Activated CD4-positive, alpha-beta T cell treated with anti-CD3 and anti-CD28 coated beads, Interleukin-2, amount 10 ng/mL, durations not matched to agents 7 days and 5 days (primary cell): ENCODE measurements at places on chromosomes 2 and 18. TPM values are rescaled to one million over a fixed set of nuclear protein-coding genes. Genes with fewer than 3 reads are reported as not detected.

DNA sequence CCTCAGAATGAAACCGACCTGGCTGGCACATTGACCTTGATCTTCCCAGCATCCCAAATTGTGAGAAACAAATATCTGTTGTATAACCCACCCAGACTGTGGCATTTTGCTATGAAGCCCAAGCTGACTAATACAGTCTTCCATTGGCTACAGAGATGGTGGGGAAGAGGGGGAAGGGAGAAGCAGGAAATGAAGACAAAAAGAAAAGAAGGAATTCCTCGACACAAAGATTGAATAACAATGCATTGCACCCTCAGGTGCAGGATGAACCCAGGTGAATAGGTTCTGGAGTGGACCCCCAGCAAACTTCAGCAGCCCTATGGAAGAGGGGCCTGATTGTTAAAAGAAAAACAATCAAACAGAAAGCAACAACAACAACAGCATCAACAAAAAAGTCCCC, 270.7 kb downstream of the FSIP2 start:
- no peak for DNase-seq

CSRNP3 gene
- total RNA-seq: not detected

DGUOK gene
- total RNA-seq: 64.1 TPM

GPR155 gene
- 33.3 TPM for total RNA-seq

TUBA4A gene
- total RNA-seq: 261 TPM

GRCh38 chr2:317501-318424, 29.9 kb upstream of the ALKAL2 start:
- DNase-seq: peak; percentile 12

DNA sequence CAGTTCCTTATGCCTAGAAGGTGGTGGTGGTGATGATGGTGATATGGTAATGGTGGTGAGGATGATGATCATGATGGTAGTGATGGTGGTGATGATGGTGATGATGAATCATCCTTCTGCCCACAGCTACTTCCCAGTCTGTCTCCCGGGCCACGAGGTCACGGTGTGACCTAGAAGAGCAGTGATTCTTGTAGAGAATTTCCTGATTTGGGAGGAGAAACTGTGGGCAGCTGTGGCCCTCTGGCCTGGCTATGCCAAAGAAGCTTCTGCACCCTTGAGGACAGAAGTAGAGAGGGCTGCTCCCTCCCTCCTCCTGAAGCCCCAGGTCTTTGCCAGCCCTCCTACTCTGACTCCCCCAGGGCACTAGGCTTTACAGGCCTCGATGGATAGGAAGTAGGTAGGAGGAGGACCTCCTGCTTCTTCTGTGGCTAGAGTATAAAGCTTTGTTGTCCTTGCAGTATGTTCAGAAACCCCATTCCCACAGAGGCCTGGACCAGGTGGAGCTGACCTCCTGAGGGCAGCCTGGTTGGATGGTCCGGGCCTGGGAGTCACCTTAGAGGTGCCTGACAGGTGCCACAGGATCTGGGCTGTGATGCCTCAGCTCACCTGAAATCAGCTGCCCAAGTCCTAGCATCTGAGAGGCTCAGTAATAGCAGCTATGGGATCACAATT, 57.9 kb upstream of the EPAS1 start:
- DNase-seq: no peak

DNA sequence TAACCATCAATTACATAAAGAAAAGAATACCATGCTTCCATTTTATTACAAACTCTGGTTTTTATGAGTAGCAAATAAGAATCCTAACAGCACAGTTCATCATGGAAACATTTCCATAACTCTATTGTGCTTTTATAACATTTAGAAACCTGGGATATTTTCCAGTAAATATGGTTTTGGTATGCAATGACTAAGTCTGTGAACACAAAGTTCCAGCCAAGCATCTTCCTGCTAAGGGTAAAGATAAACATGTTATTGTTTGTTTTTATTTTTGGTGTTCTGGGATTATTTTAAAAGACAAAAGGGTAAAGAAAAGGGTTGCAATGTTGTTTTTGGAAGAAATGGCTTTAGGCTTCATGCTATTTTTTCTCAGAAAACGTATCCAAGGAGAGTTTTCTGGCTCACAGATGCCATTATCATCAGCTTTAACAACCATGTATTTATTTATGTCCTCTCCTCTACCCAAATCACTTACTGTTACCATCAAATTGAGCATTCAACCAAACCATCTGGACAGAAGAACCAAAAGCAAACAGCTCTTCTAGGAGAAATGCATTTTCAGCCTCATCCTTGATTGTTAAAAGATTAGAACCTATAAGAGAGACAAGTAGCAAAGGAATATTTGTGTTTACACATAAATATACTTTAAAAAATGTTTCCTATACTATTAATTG, 116.0 kb downstream of the PLA2R1 start:
- DNase-seq: no peak

GRCh38 chr2:3654011-3654410, 4.0 kb upstream of the ALLC start:
- no peak for DNase-seq

GRCh38 chr2:61658841-61659780, 121.0 kb upstream of the XPO1 start:
- DNase-seq: no peak

CNPPD1 gene
- 79.8 TPM for total RNA-seq

DNA sequence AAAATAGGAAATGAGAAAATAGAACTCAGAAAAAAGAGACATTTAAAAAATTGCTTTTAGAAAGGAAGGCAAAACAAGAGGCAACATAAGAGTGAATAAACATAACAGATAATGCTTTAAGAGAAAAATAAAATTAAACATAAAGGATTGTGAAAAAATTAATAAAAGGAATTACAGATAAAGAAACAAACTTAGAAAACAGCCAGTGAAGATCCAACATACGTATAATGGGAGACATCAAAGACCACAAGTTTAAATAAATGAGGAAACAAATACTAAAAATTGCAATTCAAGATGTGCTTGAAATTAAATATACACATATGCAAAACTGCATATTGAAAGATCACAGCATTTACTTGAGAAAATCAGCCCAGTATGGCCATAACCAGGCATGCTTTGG, 448.9 kb downstream of the NBAS start:
- DNase-seq: no peak

DNA sequence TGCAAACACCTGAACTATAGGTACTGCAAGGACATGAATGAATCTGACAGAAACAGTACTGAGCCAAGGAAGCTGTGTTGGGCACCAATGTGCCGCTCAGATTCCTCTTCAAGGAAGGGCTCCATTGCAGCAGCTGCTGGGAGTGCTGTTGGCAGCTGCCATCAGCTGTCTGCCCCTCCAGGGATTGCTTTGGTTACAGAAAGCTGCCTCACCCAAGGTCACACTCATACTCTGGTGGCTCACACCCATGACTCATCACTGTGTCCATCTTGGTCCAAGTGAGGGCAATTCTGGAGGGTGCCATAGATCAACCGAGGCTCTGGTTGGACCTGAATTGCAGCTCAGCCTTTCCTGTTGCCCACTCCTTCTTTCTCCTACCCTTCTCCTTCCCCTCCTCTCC, 24.4 kb upstream of the TRPM8 start:
- DNase-seq: no peak

DNA sequence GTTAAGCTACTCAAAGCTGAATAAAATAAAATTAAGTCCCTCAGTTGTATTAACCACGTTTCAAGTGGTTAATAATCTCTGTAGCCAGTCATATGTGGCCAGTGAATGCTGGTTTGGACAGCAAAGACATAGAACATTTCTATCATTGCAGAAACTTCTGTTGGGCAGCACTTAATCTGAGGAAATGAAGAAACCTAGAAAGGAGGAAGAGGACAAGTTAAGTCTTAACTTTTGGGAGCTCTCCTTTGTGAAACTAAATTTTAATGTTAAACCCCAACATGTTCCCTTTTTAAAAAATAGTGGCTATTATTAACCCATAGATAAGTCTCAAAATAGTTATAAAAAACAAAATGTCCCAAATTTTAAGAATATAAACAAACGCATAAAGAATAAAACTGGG, 421.3 kb downstream of the ARHGAP15 start:
- DNase-seq: no peak

TSPYL6 gene
- not detected for total RNA-seq

GRCh38 chr2:28991021-28991420, 9.9 kb downstream of the TOGARAM2 start:
- no peak for DNase-seq

RAB11FIP5 gene
- total RNA-seq: 8.7 TPM

- no peak for DNase-seq
These were observed 1280.5 kb upstream of the CDH2 start for GRCh38 chr18:29457316-29457889.

CHMP1B gene
- total RNA-seq: 24.3 TPM

MFSD6 gene
- 42.3 TPM for total RNA-seq

- no peak for DNase-seq
These were observed 1.4 kb downstream of the IHH start for GRCh38 chr2:219059375-219059724.

DNA sequence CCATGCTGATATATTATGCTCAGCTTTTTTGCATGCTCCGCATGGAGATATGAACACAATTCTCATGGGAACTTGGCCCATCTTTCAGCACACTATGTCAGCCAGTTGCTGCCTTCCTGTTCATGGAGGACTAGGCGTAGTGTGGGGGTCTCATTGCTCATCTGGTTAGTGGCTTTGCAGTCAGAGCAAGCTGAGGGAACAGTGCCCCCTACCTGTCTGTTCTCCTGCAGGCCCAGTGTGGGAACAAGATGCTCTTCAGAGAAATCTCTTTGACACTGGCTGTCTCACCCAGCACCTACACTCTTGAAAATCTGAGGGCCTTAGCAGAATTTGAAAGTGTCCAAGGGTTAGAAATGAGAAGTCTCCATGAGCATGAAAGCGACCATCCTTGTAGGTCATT, 47.1 kb downstream of the SPTBN1 start:
- peak; percentile 34 for DNase-seq

DNA sequence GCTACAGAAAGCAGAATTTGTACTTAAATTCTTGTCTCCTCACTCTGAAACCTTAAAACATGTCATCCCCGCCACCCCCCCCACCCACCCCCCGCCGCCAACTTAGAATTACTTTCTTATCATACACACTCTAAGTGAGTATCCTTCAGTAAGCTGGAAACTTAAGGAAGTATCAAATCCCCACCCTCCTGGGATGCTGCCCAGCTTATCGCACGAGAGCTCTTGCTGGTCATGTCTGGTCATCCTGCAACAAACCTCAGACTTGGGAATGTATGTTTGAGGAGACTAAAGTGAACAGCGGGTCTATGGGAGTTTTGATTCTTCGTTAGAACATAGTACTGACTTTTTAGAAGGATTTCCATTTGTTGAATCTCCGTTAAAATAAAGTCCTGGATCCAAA, 203.3 kb downstream of the PTGR3 start:
- no peak for DNase-seq

DNA sequence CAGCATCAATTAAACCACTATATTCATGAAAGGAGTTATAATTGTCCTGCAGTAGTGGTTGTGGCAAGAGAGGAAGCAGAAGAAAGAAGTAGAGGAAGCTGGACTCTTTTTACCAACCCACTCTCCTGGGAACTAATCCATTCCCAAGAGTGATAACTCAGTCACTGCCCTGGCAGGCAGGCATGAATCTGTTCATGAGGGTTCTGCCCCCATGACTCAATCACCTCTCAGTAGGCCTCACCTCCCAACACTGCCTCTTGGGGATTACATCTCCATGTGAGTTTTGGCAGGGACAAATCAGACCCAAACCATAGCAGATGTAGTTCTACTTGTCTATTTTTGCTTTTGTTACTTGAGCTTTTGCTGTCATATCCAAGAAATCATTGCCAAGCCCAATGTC, 232.7 kb upstream of the MAP2 start:
- no peak for DNase-seq

GRCh38 chr2:54439582-54439981, 16.5 kb upstream of the SPTBN1 start:
- DNase-seq: no peak

DNA sequence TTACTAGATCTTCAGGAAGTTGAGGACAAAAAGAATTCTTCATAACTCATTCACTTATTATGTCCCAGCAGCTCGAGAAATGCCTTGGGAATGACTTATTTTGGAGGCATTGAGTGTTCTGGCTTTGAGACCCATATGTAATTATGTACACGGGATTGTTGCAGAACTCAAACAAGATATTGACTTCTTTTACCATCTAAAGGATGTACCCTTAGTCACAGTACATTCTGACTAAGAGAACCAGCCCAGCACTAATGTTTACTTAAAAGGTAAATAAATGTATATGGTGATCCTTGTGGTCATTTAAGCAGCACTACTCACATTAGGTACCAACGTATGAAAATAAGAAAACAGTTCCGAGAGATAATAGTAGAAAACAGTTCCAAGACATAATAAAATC, 268.9 kb downstream of the ADCYAP1 start:
- DNase-seq: no peak

- no peak for DNase-seq
These were observed 24.4 kb downstream of the ARL5A start for GRCh38 chr2:151803811-151804210.

DNA sequence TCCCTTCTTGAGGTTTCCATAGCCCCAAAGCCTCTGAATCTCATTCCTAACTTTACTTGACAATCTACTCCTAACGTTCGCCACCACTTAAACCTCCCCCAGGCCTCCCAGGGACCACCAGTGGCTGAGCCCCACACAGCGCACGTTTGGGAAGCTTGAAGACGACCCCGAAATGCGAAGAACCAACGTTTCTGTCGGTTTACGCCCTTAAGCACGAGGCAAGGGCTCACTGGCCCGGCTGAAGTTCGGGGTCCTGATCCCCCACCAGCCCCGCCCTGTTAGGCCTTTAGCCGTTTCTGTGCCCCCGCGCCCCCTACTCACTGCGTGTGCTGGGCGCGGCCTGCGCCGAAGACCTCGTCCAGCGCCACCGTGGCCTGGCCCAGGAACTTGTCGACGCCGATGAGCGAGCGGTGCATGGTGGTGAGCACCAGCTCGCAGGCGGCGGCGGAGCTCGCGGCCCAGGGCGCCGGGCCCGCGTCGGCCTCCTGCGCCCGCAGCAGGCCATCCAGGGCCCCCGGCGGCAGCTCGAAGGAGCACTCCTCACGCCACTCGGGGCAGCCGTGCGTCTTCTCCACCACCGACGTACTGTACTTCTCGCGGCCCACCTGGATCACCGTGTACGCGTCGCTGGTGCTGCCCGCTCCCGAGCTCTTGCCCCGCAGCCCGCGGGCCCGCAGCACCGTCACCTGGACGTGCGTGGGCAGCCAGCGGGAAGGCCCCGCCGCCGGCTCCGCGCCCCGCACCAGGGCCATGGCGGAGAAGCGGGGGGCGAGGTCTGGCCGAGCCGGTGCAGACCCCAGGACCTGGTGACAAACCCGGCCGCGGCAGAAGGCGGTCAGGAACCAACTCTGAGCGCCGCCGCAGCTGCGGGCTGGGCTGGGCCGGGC, 479 bp downstream of the RAB11FIP5 start:
- DNase-seq: peak; percentile 13

GRCh38 chr18:48794251-48794970, 156.4 kb downstream of the SMAD7 start:
- no peak for DNase-seq

- no peak for DNase-seq
These were observed 62.0 kb downstream of the HNRNPLL start for GRCh38 chr2:38540580-38541286.

CD28 gene
- total RNA-seq: 151 TPM

DNA sequence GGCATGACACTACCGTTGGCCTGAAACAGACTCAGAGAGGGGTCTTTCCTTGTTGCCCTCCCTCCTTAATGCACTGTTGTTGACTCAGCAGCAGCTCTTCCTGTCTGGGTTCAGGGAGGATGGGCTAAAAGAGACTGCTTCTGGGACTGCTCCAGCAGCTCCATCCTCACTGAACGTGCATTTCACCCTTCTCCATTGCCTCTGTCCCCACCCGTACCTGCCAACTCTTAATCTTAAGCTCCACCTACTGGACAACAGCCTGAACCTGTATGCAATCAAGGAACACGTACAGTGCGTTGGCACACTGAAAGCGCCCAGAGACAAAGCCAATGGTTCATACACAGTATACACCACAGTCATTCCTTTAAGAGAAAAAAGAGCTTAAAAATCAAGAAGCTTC, 230.8 kb upstream of the RAB6C start:
- DNase-seq: no peak
